Amniotic stem cell (primary cell): ENCODE measurements at places on chromosomes 7 and 10.

GRCh38 chr10:31708474-31708873 lies 220.2 kb downstream of the ARHGAP12 start:
- DNase-seq, result no peak

GRCh38 chr7:20244334-20245120 lies 27.3 kb upstream of the MACC1 start:
- no peak for DNase-seq

GRCh38 chr10:73854310-73854709 lies 20.0 kb downstream of the CAMK2G start:
- no peak for DNase-seq

GRCh38 chr10:4108693-4109092 lies 323.7 kb upstream of the KLF6 start:
- no peak for DNase-seq

DNA sequence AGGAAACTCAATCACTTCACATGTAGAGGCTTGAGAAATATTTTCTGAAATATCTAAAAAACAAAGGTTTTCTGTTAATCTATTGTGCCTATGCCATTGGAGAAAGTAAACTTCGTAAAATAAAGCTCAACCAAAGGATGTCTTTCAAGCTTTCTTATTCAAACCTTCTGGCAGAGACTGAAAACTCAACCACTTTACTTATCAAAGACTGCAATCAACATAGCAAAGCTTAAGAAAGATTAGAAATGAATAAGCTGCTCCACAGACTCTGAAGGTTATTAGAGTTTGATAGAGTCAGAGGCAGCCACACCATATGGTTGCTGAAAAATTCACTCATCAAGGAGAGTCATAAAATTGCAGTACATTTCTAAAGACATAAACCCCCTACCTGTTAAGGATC lies 245.8 kb upstream of the MEOX2 start:
- DNase-seq, result no peak

DNA sequence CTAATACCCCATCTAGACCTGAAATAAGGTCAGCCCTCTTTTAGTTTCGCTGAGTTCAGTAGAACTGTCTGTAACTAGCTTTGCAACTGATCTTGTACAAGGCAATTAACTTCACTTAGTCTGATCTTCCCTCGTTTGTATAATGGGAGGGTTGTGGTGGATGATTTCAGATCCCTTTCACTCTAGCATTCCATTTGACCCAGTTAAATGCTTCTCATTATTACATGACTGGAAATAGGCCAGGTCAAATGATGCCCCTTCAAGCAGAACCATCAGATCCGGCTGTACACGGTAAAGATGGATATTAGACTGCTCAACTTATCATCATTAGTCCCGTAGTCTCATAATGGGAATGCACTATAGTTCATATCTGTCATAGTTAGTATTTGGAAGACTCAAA lies 1009.0 kb downstream of the LRMDA start:
- DNase-seq, result no peak

GRCh38 chr10:49747303-49747646 lies 14.8 kb downstream of the OGDHL start:
- DNase-seq, result no peak

GRCh38 chr7:39721345-39721744 lies 98.0 kb downstream of the RALA start:
- DNase-seq, result no peak

DNA sequence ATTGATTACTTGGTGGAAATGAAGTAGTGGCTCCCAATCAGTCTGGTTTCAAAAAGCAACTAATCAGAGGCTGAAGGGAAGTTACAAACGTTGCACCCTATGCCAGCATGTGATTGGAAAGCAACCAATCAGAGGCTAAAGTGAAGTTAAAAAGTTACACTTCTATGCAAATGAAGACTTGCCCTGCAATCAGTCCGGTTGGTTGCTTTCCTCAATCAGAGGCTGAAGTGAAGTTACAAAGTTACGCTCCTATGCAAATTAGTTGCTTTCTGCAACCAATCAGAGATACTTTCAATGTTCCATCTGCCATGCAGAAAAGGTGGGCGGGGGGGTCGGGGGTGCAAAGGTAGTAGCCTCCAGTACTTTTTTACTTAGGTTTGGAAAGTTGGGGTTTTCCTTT lies 1077.1 kb downstream of the TYW1 start:
- DNase-seq, result no peak

- no peak for DNase-seq
Measured at GRCh38 chr10:74036474-74036873, 38.6 kb downstream of the VCL start.

DNA sequence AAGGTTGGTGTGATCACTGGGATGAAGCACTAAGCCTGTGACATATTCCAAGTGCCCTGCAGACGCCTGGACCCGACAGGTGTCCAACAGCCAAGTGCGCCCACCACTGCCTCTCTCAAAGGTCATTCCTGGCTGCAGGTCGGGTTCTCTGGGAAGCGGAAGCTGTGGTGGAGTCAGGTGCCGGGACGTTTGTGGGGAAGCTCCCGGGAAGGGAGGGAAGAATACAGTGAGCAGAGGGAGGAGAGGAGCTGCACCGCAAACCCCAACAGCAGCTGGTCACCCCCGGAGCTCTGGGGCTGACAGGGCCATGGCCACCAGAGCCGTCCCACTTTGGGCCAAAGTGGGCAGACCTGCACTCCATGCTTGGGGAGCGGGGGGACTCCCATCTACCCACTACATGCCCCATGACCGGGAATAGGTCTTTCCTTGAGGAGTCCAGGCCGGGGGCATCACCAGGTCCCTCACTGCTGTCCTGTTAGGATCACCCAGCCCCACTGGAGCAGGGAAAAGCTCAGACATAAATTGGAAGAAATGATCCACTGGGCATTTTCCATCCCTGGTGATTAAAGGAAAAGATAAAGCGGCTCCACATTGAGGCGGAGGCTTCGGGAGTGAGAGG lies 84.5 kb upstream of the PPP2R2D start:
- DNase-seq, result no peak

DNA sequence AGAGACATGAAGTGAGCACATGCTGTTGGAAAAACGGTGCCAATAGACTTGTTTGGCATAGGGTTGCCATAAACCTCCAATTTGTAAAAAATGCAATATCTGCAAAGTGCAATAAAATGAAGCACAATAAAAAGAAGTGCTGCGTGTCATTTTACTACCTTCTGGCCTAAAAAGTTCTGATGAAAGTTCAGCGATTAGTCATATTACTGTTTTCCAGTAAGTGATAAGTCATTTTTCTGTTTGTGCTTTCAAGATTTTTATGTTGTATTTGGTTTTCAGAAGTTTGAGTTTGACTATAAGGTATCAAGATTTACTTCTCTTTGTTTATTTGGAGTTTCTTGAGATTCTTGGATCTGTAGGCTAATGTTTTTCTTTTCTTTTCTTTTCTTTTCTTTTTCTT lies 16.8 kb downstream of the AOAH start:
- DNase-seq, result no peak

DNA sequence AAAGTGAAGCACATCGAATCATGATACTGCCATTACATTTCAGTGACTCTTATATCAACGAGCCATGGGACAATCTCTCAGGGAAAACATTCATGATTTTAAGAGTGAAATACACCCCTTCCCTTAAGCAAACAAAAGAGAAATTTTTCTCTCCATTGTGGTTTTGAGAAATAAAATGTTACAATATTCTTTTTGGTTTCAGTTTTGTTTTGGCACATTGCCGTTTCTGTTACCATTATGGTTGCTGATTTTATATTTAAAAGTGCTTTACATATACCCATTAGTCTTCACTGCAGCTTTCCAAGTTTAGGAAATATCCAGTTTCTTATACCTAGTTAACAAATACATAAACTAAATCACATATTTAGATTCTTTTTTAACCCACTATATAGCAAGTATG lies 126.8 kb upstream of the SEM1 start:
- DNase-seq, result no peak
